ENCODE measurements at places on chromosomes 6 and 20.

GRCh38 chr20:9407805-9408421 is 106.5 kb upstream of the LAMP5 start:
- peak; percentile 69 for DNase-seq

DNA sequence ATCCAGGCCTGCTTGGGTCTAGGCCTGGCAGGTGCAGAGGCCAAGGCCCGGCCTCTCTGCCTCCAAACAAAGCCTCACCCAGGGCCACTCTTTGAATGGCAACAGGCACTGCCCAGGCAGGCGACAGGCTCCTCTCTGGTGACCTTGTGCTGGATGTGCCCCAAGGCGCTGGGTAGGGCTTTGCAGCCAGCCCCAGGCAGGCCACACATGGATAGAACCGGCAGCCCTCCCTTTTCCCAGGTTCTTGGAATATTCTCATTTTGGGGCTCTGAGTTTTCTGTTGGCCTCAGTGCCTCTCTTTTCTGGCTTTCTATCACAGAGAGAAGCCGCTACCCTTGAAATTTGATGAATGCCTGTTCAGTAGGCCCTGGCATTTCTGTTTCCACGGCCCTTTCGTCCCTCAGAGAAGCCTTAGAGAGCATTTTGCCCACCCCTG is 18.9 kb downstream of the PKIG start:
- no peak for DNase-seq

DNA sequence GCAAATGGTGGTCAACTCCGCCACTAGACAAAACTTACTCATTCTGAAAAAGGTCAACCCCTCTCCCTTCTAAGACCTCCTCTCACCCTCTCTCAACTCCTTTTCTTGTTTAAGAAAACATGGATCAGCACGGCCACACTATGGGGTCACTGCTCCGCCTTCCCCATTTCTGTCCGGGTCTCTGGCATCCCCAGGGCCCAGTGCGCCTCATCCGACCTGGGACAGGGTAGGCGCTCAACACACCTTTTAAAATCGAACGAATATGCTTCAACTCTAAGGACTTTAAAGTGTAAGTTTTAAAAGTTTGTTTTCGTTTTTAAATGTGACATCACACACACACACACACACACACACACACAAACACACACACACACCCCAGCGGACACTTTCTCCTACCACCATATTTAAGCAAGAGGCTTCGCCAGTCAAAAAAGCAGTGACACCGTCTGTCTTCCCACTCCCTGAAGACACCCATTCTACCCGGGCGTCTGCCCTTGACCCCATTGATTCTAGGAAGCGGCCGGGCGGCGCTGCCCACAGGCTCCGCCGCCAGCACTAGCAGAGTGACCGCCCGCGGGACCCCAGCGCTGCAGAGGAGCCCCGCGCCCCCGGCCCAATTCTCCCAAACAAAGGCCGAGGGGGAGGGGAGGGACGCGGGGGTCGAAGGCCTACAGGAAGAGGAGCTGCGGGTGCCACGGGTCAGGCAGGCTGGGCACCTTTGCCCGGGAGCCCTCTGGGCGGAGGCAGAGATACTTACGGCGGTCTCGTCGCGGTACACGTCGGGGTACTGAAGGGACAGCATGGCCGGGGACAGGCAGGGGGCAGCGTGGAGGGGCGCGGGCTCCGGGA is 568 bp downstream of the PREP start:
- peak; percentile 36 for DNase-seq

DNA sequence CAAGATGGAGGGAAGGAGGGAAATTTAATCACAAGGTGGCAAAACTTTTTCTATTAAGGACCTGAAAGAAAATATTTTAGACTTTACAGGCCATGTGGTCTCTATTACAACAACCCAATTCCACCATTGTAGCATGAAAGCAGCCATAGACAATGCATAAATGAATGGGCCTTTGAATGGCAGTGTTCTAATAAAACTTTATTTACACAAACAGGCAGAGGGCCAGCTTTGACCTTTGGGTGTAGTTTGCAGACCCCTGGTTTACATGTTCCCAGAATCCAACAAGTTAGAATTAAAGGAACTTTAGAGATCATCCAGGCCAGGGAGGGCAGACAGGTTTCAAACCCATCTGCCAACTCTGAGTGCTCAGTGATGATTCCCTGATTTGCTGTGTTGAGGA is 95.2 kb downstream of the BANF2 start:
- no peak for DNase-seq

- peak; percentile 78 for DNase-seq
These were observed 16.9 kb upstream of the SRSF3 start for GRCh38 chr6:36577301-36577700.

DNA sequence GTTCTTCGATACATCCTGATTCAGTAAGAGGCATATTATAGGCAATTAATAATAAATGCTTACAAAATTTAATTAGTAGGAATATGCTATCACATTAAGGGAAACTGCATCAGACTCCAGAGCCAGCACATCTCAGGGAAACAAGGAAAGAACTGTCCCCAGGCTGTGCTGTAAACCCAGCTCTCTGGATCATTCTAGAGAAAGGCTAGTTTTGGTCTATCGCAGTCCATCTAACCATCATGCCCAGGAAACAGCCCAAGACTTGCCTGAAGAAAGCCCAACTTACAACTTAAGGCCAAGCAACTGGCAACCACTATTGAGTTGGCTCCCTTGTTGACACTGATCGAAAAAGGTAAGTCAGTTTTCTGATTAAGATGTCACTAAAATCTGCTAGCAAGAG is 11.3 kb downstream of the MAP3K5 start:
- no peak for DNase-seq

GRCh38 chr20:61763740-61764400 is 301.8 kb downstream of the TAF4 start:
- no peak for DNase-seq

DNA sequence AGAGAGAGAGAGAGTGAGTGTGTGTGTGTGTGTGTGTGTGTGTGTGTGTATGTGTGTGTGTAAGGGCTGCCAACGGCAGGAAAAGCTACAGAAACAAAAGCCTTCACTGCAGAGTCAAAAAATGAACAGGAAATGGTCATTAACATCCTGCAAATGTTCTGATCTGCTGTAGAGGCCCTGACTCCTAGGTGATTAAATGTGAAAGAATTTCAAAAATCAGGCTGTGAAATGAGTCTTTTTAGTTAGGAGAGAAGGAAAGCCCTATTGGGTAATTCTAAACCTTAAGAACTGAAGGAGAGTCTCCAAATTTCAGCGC is 166.5 kb upstream of the MYLIP start:
- DNase-seq, result peak; percentile 89

GRCh38 chr6:75735491-75736186 is 13.4 kb upstream of the MYO6 start:
- DNase-seq, result no peak

DNA sequence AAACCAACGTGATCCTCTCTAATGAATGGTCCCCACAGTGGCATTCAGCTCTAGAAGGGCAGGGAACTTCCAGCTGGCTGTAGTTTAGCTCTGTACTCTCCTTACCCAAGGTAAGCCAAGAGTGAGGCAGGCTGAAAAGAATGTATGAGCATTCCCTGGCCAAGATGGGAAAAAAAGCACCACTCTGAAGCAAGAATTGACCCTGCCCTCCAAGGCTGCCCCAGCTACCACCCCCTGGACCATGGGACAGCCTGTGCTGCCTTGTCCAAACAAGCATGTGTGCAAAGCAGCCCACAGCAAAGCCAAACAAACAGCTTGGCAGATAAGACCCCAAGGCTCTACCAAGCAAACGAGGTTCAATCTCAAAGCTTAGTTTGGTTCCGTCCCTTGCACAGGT is 73.9 kb downstream of the GFOD1 start:
- no peak for DNase-seq

DNA sequence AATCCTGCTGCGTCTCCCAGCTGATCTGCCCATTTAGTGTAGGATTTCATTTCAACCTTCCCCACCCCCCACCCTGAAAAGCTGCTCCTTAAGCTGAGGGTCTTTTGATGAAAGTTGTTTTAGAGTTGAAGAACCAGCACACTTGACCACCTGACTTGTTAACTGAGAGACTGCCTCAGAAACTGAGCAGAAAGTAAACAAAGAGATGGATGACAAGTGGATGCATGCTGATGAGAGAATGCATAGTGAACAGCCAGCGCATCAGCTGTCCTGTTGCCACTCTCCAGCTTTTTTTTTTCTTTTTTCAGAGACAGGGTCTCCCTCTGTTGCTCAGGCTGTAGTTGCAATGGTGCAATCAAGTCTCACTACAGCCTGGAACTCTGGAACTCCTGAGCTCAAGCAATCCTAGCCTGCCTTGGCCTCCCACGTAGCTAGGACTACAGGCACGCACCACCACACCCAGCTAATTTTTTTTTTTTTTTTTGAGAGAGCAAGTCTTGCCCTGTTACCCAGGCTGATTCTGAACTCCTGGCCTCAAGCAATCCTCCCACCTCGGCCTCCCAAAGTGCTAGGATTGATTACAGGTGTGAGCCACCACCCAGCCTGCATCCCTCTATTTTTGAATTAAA is 9.5 kb downstream of the RPL10A start:
- no peak for DNase-seq

GRCh38 chr20:40506537-40506939 is 182.5 kb downstream of the MAFB start:
- peak; percentile 99 for DNase-seq

GRCh38 chr6:21005816-21006570 is 471.7 kb downstream of the CDKAL1 start:
- peak; percentile 93 for DNase-seq

GRCh38 chr6:137843211-137843610 is 23.8 kb upstream of the TNFAIP3 start:
- DNase-seq, result no peak

GRCh38 chr20:45997187-45997586 is 11.5 kb upstream of the MMP9 start:
- DNase-seq, result no peak

GRCh38 chr6:132082421-132082820 is 131.2 kb upstream of the CCN2 start:
- DNase-seq, result no peak

- DNase-seq, result no peak
These were observed 70.1 kb downstream of the SLX4IP start for GRCh38 chr20:10504994-10505730.

DNA sequence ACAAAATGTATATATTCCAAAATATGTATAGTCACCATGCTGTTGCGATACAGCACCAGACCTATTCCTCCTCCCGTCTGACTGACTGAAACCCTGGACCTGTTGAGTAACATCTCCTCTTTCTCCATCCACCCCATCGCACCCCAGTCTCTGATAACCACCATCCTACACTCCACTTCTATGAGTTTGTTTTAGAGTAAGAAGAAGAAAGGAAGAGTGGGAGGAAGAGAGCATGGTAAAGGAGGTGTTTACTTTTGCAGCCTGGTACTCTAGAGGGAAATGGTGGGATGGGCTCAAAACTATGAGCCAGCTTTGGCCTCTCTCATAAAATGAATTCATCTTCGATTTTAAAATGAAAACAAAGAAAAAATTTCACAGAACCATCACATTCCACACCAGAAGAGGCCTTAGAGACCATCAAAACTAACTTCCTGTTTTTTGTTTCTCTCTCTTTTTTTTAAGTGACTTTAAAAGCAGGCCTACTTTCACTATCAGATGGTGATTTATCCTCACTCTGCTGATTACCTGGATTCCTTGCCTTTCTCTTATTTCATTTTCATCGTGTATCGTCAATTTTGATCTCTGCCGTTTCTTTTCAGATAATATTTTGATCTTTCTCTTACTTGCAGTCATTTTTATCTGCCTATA is 16.8 kb upstream of the FUCA2 start:
- DNase-seq, result no peak

DNA sequence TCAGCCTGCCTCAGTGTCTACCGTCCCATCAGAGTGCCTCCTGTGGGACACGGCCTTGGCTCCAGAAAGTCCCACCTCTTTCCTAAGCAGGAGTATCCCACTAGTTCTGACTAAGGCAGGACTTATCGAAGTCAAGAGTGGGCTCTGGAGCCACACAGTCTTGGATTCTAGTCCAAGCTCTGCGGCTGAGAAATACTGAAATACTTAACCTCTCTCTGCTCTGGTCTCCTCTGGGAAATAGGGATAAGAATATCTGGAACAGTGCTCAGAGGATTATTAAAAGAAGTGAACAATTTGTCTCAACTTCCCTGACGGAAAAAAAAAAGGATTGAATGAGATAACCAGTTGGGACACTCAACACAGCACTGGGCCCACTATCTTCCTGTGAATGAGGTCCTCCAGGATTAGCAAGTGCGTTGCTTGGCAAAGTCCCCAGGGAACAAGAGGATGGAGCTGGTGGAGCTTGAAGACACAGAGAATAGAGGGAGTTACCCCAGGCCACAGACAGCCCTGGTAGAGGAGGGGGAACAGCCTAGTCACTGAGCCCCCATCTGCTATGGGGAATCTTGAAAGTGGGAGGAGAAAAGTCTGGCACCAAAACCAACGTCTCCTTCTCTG is 34.6 kb upstream of the FOXP4 start:
- no peak for DNase-seq

- DNase-seq, result no peak
These were observed 406.2 kb upstream of the JAG1 start for GRCh38 chr20:11080010-11080409.

DNA sequence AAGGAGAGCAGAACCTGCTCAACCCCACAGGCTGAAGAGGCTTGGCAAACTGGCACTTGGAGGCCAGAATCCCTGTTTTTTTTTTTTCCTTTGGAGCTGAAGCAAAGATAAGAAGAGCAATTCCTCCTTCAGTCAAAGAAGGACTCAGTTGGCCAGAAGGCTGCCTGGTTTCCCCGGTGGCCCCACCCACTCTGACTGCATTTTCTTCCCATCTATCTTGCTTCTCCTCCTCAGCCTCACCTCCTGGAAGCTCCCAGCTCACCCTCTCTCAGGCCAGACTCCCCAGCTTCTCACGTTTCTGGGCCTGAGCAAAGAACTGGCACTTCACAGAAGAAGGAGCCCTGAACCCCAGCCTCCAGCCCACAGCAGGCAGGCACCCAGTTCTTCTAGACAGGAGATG is 2.4 kb downstream of the LRFN2 start:
- DNase-seq, result no peak

DNA sequence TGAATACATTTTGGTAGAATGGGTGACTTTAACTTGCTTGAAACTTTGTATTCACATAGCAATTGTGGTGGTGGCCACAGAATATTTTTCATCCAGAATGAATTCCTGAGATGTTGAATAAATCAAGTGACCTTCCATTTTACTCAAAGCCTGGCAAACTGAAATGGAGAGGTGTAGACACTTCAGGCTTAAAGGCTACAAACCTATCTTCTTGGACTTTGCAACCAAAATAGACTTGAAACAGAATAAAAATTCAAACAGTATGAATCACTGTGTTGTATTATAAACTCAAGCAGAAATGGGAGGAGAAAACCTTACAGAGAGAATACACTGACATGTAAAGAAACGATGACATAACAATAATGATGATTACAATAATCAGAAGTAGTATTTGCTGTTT is 371.6 kb downstream of the BCKDHB start:
- DNase-seq, result no peak

GRCh38 chr6:34240329-34241248 is 3.9 kb downstream of the HMGA1 start:
- no peak for DNase-seq

DNA sequence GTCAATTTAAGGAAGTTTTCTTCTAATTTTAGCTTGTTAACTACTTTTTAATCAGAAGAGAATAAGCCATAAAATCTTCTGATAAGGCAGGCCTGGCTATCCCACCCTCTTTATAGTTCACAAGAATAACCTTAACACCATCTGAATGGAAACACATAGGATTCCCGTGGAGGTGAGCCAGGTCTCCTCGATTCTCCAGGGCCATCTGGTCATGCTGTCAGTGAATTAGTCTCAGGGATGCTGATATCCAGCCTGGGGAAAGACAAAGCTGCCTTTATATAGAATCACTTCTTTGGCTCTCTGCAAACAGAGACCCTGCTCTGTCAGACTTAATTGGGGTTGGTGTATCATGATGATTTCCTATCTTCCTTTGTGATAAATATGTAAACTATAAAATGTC is 30.1 kb upstream of the TAGAP start:
- no peak for DNase-seq

Data from HT1080 (cell line).